ELF-1 (cell line): ENCODE measurements at places on chromosomes 5 and 9.

GRCh38 chr5:141947316-141947715 is 10.7 kb downstream of the PCDH12 start:
- no peak for DNase-seq

DNA sequence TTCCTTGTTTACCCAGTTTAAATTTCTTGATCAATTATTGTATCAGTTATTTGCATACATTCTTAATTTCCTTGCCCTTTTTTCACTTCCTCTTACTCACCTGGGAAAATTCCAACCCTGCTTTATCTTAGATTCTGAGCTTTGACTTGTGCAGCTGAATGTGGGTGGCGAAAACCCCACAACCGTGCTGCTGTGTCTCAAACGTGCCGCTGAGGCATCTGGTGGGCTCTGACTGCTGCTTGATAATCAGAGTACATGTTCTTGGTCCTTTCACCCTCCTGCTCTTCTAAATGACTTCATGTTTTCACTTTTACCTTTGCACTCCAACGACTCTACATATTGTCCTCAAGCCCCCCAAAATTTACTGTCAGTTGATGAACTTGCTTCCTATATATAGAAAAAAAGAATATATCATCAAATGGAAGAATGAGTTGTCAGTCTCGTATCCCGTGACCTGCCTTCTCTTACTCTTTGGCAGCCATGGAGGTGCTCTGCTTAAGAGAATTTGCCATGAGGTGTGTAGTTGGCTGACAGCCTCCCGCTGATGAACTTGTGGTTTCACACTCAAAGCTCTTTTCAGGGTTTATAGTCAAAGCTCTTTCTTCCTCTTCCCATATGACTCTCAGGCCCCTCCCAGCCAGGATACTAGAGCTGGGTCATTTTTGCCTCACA is 14.0 kb upstream of the JAK2 start:
- no peak for DNase-seq

DNA sequence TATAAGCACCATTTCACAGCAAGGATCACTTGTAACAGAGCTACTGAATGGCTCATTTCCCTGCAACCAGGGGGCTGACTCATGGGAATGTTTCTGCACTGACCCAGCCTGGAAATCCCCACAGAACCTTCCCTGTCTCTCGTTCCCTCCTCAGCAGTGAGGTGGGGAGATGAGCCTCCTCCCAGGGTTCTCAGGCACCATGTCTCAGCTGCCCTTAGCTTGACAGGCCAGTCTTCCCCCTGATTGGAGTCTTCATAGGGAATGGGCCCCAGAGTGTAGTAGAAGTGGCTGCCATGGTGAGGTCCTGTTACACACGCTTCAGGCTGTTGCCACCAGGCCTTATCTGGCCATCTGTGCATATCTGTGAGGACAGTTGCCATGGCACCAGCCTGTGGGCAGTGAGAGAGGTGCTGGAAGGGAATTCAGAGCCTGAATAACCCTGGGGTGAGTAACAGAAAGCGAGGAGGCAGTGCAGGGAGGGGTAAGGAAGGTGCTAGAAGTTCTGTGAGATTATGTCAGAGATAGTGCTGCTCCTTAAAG is 324.4 kb downstream of the ENC1 start:
- peak; percentile 88 for DNase-seq

DNA sequence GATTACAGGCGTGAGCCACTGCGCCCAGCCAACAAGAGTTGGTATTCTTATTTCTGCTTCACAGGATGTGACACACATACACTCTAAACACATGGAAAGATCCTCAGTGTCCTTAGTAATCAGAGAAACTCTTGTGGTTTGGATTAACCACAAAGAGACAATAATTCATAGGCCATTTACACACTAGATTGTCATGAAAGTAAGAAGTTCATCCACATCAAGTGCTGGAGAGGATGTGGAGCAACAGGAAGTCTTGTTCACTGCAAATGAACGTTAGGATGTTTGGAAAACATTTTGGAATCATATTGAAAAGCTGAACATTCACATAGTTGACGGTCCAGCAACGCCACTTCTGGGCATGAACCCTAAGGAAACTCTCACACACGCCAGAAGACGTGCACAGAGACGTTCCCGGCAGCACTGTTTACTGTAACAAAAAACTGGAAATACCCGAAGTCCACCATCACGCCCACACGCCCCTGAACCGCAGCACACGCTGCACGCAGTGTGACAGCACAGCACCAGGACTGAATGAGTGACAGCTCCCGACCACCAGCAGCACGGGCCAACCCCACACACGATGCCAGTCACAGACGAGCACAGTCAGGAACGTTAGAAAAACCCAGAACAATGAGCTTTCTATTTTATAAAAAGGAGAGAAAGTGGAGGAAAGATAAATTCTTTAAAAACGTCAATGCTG is 87.6 kb downstream of the COL23A1 start:
- no peak for DNase-seq

DNA sequence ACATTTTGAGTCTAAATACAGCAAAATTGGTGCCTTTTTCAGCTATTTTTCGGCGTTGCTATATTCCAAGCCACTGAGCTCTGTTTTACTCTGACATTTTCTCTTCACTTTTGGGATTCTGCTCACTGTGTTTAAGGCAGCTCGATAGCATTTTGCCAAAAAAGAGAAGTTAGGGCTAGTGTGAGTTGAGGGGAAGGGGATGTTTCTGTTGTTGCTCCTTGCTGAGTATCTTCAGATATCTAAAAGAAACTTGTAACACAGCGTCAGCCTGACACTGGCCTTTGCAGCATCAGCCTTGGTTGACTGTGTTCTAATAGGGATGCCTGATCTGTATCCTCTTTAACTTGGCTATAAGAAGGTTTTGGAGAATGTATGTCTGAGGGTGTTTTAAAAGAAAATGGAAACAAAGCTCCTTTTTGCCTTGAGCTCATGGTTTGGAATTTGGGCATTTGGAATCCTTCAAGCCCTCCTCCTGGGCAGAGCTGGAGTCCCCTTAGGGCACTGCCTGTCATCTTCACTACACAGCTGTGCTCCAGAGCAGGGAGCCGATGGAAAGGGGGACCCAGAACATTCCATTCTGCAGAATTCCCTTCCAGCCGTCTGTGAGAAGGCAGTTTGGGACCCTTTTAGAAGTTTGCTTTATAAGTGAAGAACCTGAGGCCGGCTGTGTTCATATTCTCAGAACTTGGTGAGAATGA is 63.0 kb downstream of the EXOSC2 start:
- DNase-seq, result peak; percentile 77

DNA sequence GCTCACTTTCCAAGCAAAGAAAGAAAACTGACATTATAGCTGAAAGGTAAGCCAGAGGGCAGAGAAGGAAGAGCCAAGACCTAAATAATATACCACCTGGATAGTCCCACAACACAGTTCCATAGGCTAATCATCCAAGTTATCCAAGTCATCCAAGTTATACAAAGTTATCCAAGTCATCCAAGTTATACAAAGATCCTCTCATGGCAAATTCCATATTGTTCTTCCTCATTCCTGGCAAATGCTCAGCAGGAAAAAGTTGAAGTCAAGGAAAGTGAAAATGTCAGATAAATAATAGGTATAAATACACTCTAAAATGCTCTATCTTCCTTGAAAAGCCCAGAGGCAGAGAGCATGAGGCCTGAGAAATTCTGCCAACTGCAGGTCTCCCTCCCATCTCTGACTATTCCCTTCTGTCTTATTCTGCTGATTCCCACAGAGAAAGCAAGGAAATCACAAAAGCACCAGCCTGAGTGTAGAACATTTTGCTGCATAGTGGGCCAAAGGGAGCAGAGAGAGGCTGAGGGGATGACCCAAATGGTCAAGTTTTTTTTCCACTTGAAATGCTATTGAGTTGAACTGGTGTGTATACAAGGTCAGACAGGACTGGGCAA is 12.5 kb downstream of the MCTP1 start:
- no peak for DNase-seq

- no peak for DNase-seq
These were observed 117.4 kb downstream of the ADAMTS12 start for GRCh38 chr5:33774341-33774740.

GRCh38 chr9:127090341-127090985 is 32.0 kb downstream of the ANGPTL2 start:
- DNase-seq, result no peak

- no peak for DNase-seq
These were observed 248.6 kb upstream of the KLF4 start for GRCh38 chr9:107737987-107738743.

GRCh38 chr9:74748966-74749365 is 138.8 kb downstream of the TRPM6 start:
- DNase-seq, result no peak

DNA sequence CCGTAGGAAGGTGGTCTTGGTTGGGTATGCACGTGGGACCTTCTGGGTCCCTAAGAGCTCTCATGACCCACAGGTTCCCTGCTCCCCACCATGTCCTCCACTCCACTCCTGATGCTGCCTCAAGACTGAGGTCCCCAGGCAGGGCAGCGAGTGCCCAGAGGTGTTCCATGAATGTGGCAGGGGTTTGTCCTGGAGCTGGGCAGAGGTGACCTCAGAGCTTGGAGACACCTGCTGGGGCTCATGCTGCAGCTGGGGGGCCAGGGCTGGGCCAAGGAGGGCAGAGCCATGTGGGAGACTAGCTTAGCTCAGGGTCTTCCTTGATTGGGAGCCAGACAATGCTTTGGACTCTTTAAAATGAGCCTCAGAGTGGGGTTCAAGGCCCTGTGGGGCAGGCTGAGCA is 74.0 kb upstream of the PITX1 start:
- DNase-seq, result no peak

- no peak for DNase-seq
These were observed 450.0 kb downstream of the SPATA31D1 start for GRCh38 chr9:82438581-82438980.

GRCh38 chr5:122611406-122611805 is 163.5 kb upstream of the SNX2 start:
- peak; percentile 29 for DNase-seq

DNA sequence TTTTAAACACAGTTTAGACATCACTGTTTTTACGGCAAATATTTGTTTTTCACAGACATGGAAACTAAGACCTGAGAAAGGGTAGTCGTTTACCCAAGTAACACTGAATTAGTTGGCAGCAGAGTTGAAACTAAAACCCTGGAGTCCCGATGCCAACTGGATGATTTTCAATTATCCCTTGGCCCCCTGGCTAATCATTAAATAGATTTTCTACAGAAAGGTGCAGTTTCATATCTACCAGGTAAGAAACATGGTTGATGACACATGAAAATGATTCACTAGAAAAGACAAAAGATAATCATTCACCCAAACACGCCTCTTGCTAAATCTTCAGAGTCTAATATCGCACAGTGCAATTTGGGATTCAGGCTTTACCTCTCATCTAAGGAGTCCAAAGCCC is 136.9 kb downstream of the SEMA5A start:
- DNase-seq, result no peak

GRCh38 chr5:132561601-132562000 is 4.8 kb downstream of the RAD50 start:
- DNase-seq, result no peak

GRCh38 chr9:79806086-79806485 is 234.3 kb downstream of the TLE4 start:
- DNase-seq, result no peak

DNA sequence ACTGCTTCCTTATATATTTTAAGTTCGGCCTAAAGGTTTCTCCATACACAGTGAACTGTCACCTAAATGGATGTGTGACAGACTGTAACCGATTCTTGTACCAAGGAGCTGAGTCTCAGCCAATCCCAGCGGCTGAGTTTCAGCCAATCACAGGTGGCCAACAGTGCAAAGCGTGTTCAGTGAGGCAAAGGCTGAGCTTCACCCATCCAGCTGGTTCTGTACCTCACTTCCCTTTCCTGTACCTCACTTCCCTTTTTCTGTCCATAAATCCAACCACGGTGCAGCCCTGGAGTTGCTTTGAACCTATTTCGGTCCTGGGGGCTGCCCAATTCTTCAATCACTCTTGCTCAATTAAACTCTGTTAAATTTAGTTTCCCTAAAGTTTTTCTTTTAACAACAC is 15.7 kb upstream of the TBC1D9B start:
- DNase-seq, result no peak

GRCh38 chr5:40754381-40755092 is 1.2 kb downstream of the TTC33 start:
- DNase-seq, result peak; percentile 6

GRCh38 chr9:4787876-4788275 is 4.9 kb upstream of the RCL1 start:
- DNase-seq, result no peak

DNA sequence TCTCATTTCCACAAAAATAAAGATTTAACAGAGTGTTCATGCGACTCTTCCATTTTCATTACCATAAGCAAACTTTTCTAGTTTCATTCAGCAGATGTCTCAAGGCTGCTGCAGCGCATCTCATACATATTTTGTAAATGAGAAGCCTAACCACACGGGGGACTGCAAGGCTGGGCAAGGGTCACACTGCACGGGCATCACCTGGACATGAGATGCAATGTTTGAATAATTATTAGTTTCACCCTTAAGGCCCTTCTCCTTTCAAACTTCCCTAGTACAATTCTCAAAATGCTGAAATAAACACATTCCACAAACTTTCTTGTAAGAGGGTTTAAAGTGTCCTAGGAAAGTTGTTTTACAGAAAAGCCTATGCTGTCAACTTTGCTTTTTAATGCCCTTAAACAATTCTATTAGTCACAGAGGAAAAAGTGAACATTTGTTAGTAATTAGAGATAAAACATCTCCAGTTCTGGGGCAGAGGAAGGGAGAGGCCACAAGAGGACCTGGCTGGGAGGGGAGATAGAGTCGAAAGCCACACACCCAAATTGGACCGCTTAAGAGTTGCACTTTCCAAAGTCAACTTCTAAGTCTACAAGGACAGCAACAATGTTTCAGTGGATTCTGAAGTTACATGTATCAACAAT is 1.3 kb downstream of the DENND1A start:
- no peak for DNase-seq

GRCh38 chr5:98839469-98840383 is 66.3 kb downstream of the RGMB start:
- no peak for DNase-seq

GRCh38 chr9:128921881-128922763 is 1.3 kb downstream of the PHYHD1 start:
- peak; percentile 94 for DNase-seq

DNA sequence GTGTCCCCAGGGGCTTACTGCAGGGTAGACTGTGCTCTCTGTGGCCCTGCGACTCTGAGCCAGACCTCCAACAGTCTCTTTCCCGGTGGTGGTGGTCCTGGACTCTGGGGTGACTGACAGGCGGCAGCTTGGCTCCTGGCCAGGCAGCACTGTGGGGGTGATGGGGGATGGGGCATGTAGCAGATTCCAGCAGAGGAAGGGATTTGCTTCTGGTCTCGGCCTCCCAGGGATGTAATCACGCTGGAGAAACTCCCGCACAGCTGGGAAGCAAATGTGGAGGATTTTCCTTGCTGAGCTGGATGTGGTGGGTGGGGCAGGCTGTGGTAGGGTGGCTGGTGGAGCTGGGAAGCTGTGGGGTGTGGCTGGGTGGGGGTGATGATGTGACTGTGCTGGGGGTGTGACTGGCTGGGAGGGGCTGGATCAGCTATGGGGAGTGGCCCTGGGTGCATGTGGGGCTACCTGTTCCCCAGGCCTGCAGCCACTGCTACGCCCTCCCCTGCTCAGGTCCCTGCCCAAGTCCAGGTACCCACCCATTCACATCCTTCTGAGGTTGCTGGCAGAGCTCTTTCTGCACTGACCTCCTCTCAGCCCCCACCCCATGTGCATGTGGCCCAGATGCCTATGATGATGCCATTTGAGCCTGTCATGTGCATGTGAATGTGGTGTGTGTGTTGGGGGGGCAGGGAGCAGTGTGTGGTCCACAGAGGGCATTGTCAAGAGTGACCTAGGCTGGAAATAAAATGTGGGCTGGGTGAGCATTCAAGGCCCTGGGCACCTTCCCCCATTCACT is 3.8 kb downstream of the NDST1 start:
- peak; percentile 71 for DNase-seq
